Glutamatergic neuron (in vitro differentiated cells): ENCODE measurements at places on chromosomes 7 and 10. TPM values are rescaled to one million over a fixed set of nuclear protein-coding genes. Genes with fewer than 3 reads are reported as not detected.

DNA sequence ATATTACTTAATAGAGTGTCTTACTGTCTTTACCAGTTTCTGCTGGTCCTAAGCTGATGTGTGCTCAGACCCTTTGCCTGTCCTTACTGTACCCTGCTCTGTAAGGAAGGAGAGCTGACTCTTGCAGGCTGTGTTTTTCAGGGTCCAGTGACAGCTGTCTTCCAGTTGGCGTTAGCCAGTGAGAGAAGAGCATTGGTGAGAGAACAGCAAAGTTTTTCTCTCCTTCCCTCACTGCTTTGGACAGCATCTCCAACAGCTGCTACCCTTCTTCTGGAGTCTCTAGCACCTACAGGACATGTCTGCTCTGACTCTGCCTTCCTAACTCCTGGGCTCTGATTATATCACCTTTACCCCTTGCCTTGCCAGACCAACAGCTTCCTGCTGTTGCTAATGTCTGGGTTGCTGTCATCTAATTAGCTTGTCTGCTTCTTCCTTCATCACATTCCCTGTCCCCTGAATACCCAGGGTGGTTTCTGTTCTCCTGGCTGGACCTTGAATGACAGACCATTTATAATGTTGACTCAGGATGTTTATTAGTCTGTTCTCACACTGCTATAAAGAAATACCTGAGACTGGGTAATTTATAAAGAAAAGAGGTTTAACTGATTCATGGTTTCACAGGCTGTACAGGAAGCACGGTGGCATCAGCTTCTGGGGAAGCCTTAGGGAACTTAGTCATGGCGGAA lies 23.5 kb upstream of the PANK1 start:
- no peak for DNase-seq

STEAP1B gene
- total RNA-seq = not detected

GRCh38 chr7:112452102-112452888 lies 2.0 kb downstream of the IFRD1 start:
- peak; percentile 57 for DNase-seq

DNA sequence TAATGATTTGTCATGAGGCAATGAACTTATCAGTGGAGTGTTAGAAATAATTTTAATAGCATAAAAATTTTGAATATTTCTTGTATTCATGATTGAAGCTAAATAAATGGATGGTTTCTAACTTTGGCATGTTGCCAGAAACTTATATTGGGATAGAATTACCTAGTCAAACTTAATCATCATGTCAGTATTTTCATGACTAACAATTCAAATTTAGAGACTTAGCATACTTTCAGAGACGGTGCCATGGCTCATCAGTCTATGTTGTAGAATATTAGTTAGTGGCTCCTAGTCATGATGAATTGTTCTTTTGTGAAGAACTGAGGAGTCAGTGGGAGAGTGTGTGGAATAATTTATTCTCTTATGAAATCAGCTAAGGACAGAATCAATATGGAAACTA lies 599.6 kb upstream of the POT1 start:
- no peak for DNase-seq

GRCh38 chr7:44131173-44132029 lies 8.1 kb upstream of the POLD2 start:
- DNase-seq = peak; percentile 63

DNA sequence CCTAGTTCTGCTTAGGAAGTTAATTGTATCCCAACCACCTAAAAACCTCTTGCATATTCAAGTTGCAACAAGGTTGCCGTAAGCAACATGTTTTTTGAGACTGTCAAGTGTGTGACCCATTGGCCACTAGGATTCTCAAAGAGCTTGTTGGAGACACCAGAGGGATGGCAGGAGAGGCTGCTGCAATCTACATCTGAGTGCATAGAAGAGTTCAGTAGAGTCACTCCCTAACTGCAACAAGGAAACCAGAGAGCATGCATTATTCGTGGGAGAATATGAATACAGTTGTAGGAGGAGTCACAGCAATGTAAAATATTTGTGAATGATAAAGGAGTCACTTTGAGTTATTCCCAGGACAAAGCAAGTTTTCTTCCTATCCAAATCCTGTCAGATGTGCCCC lies 538.6 kb downstream of the TNS3 start:
- DNase-seq = no peak

TMEM184A gene
- 20.7 TPM for total RNA-seq

- DNase-seq = no peak
Observed at GRCh38 chr10:76874896-76875295, 762.7 kb downstream of the KCNMA1 start.

- peak; percentile 26 for DNase-seq
Observed at GRCh38 chr10:79413196-79413595, 32.2 kb downstream of the ZCCHC24 start.

DNA sequence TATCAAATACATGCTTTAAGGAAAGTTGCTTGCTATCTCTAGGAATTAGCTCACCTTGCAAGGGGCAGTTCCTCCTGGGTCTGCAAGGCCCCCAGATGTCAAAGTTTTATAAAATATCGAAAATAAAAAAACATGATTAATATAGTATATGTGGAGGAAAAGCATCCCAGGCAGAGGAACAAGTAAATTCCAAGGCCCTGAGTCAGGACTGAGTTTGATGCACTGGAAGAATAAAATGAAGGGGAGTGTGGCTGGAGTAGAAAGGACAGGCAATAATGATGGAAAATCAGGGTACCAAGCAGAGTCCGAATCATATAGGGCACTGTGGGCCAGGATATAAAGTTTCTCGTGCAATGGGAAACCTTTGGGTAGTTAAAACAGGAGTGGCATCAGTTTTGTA lies 112.4 kb upstream of the EEPD1 start:
- DNase-seq = no peak

GRCh38 chr10:71611131-71611530 lies 108.4 kb downstream of the C10orf105 start:
- DNase-seq = no peak

DNA sequence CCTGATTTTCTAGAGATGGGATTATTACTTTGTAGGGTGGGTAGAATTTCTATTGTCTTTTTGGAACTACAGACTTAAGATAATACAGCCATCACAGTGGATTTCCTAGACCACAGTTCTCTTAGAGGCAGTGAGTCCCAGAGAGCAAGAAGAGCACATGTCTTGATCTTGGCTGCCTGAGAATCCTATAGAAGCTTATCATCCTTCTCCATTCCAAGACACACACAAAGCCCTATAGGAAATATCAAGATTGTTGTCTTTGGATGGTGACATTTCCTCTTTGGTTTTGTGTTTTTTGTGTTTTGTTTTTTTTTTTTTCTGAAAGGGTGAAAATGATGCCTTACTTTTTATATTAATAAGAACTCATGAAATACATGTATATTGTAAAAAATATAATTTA lies 143.1 kb downstream of the AHR start:
- no peak for DNase-seq

ADIRF gene
- not detected for total RNA-seq

GRCh38 chr7:26419198-26419597 lies 127.5 kb downstream of the SNX10 start:
- DNase-seq = no peak

DNA sequence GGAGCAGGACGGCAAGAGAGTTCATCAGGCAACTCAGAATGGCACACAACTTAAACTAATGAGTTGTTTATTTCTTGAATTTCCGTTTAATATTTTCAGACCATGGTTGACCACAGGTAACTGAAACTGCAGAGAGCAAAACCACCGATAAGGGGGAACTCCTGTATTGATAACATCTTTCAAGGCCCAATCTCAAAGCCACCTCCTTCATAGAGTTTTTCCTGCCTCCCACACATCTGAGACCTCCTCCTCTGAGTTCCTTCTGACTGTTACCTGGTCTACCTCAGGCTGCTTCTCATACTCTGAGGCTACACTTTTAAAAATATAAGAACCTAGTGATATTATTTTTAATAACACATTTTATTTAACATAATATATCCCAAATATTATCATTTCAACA lies 341.5 kb upstream of the NPVF start:
- no peak for DNase-seq

- DNase-seq = no peak
Observed at GRCh38 chr7:7757576-7757975, 39.2 kb upstream of the RPA3 start.
